ENCODE measurements at places on chromosomes 12 and 14.

DNA sequence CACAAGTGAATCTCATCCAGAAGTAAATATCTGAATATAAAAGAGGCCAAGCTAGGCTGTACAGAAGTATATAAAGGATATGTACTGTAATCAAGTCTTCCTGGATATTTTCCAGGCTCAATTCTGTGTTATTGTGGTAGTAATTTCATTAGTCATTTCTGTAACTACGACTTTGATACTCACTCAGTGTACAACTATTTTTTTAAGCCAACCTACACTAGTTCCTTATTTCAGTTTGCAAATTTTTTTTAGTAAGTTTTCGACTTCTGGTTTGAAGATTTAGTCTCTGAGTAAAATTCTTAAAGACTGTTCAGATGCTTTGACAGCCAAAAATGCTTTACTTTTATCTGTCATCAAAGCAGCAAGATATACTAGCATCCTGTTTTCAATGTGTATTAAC is 130.8 kb downstream of the CAPZA3 start:
- no peak for DNase-seq

DNA sequence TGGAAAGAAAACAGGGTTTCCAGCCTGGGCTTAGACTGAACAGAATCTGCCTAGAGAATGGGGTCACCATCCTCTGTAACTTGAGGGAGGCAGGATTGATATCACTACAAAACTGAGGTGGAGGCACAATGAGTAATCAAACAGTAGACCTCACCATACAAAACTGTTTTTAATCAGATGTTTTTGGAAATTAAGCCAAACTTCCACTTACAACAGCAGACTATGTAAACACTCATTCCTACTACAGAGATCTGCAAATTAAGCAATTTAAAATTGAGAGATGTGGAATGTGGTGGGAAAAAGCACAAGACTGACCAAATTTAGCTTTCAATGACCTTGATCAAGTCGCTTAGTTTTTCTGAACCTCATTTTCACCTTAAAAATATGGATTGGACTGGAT is 104.3 kb upstream of the SLC38A4 start:
- no peak for DNase-seq

GRCh38 chr14:24959791-24960331 is 90.1 kb downstream of the STXBP6 start:
- DNase-seq, result no peak

GRCh38 chr12:4866299-4866698 is 43.4 kb upstream of the KCNA1 start:
- DNase-seq, result no peak

DNA sequence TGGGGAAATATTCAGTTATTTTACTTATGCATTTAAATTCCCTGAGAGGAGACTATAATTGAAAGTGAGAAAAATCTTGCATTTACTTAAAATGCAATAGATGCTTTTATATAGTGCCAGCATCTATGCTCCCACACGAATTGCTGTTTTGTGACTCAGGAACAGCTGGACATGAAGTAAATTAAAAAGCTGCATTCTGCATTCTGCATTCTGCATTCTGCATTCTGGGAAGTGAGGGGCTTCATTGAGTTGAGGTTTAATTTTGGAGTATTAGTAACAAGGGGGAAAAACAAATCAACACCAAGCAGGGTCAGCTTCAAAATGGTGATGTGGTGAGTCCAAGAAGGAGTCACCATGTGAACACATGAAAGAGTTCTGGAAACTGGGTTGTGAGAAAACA is 101.2 kb downstream of the C12orf50 start:
- DNase-seq, result no peak

GRCh38 chr12:58502841-58503240 is 417.5 kb downstream of the LRIG3 start:
- DNase-seq, result no peak

- no peak for DNase-seq
These were observed 159.3 kb downstream of the PDE3A start for GRCh38 chr12:20527417-20528163.

DNA sequence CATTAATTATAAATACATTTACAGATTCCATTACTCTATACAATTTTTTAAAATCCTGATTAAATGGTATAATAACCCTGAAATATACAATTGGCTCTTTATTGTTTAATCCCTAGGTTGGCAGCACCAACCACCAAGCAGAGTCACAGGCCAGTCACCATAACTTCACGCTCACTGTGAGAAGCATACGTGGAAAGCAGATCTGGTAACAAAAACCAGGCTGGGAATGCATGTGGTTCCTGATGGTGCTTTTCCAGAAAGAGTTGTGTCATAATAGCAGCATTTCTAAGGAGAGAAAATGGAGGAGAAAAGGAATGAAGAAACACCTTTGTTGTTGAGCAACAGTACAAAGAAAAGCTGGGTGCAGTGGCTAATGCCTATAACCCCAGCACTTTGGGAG is 66.1 kb downstream of the SIX6 start:
- DNase-seq, result no peak

GRCh38 chr14:66087231-66087630 is 398.9 kb upstream of the CCDC196 start:
- no peak for DNase-seq

GRCh38 chr12:17296882-17297281 is 690.9 kb upstream of the LMO3 start:
- DNase-seq, result no peak

DNA sequence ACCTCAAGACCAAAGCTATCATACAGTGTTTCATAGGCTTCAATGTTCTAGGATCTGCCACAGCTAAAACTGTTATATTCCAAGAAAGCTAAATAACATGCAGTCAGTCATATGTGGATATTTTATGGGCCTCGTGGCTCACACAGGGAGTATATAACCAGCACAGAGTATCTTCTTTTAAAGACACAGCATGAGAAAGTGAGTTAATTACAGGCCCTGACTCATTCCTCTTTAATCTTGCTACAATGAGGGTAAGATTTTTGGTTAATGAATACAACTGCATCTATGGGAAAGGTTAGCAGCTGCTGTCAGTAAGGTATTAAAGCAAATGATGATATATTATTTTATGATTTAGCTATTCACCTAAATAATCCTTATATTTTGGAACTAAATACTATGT is 111.0 kb downstream of the TRAFD1 start:
- no peak for DNase-seq

DNA sequence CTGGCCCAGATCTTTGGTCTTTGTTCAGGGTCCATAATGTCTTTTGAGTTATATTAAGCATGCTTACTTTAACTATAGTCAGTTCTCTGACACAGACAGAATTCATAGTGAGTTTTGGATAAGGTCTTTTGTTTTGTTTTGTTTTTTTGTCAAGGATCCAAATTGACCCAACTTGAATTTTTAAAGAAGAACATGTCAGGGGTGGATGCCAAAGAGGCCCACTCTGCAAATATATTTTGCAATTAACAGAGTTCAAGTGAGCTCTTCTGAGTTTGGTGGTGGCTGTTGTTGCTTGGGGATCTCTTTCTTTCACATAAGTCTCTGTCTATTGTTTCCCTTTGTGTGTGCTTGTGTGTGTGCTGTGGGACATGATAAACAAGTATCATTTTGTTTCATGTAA is 34.4 kb upstream of the PMCH start:
- DNase-seq, result no peak

DNA sequence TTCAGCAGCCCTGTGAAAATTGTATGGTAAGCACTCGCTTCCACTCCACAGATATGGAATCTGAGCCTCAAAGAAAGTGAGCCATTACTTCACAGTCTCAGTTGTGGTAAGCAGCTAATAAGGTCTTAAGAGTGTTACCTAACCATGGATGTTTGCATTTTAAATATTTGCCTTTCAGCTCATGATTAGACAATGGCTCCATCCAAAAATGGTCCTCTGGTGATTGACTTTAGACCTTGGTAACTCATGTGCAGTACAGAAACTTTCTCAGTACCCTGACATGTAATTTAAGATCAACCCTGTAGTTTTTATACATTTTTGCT is 1.8 kb downstream of the A2M start:
- no peak for DNase-seq

GRCh38 chr14:106021832-106022231 is 495.4 kb downstream of the TMEM121 start:
- no peak for DNase-seq

GRCh38 chr12:56590237-56590830 is 39.8 kb downstream of the BAZ2A start:
- DNase-seq, result no peak

GRCh38 chr14:33359288-33359881 is 420.7 kb downstream of the NPAS3 start:
- no peak for DNase-seq
